Stimulated activated CD4-positive, alpha-beta T cell treated with anti-CD3 and anti-CD28 coated beads, Interleukin-1b, Interleukin-23, amount 100 ng/mL, for 1 hour (primary cell): ENCODE measurements at places on chromosomes 16 and 17.
A peak's percentile ranks its signal among the peaks of the same experiment; 100 is the strongest.

GRCh38 chr17:73272906-73273218, 11.2 kb upstream of the CPSF4L start:
- DNase-seq, result no peak

GRCh38 chr17:51848451-51848850, 310.1 kb downstream of the CA10 start:
- DNase-seq, result no peak

DNA sequence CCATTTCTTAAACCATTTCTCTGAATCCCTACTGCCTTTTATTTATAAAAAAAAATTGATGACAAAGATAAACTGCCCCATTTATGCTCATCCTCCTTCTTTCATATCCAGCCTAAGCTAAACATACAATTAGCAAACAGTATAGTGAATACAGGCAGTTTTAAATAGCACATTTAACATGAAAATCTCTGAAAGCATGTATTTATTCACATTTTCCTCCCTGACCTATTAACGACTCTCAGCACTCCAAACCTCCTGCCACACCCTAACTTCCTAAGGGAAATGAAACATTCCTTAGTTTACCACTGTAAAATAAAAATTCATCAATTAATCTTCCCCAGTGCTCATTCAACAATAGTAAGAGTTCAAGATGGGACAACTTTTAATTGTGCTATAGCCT, 56.9 kb downstream of the TRIM37 start:
- DNase-seq, result no peak

GRCh38 chr16:81556715-81557284, 112.2 kb downstream of the CMIP start:
- DNase-seq, result no peak

GRCh38 chr16:27254262-27254811, 14.2 kb downstream of the NSMCE1 start:
- DNase-seq, result no peak

DNA sequence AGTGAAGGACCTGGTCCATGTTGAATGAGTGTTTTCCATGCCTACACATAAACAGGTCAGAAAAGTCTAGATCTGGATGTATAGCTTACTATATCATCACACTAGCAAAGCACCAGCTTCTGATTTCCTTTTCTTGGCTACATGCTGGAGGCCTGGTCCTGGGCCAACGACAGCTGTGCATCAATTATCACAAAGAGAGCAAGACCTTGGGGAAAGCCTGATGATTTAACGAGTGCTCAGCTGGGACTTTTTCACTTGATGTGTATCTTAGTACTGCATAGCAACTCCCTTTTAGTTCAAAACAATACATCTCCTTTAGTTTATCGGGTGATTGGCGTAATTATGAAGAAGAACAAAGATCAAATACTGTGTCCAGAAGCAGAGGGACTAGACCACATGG, 358.2 kb downstream of the KIF2B start:
- no peak for DNase-seq

DNA sequence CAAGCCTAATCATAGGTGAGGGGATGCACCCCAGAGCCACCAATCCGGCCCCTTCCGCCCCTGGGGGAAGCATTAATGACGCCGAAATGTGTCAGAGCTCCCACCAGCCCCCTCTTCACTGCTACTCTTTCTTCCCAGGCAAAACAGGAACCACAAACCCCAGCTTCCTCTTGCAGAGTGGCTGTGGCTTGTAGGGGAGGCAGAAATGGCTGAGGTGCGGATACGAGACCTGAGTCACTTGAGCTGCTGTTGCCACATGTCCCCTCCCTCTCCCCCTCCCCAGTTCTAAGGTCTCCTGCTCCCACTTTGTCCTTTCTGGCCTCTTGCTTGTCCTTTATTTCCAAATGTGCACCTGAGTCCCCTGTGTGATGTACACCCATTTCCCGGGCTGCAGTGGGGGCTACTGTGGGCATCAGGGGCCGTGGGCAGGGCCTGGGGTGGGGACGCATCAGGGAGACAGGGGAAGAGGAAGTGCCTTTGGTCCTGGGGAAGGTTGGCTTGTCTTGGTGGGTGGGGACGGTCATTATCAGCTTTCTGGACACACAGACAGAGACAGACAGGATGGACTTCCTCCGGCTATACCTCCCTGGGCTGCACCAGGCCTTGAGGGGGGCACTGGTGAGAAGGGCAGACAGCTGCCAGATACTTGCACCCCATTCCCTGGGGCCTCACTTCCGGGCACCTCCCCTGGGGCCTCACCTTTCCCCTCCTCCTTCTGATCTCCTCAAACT, at the start of gene APOBR:
Gene APOBR, plus strand, starts transcription at position 523 of the 731 bp plus-strand sequence. Its CDS starts 39 bp downstream, at position 562.
- DNase-seq, result peak; percentile 71

DNA sequence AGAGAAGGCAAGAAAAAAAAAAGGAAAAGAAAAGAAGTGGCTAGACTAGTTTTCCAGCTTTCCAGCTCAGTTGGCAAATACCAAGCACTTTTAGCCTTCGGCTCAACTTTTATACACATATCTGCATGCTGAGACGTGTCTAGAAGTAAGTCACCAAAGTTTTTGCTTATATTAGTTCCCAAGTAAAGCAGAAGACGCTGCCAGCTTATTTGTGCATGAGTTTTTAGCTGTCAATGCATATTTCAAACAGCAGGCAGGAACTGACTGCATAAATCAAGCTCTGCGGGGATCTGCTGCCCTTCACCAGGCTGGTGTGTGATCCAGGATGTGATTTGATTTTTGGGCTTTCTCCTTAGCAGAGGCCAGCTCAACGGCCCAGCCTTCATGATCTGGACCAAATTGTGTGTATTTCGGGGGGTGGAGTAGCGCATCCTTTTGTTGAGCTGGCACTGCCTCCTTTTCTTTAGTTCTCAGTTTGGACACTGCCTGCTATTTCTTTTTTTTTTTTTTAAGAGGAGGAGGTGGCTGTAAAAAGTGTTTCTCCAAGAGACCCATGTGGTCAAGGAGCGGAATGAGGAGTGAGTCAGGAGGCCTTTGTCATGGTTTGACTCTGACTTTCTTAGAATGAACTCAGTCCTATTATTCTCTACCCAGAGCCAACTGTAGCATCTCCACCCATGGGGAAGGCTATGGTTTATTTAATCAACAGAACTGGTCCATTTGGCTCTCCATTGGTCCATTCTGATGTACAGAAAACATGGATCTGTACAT, 162.6 kb upstream of the XYLT1 start:
- DNase-seq, result no peak
